ENCODE measurements at places on chromosomes 1 and 21.

DNA sequence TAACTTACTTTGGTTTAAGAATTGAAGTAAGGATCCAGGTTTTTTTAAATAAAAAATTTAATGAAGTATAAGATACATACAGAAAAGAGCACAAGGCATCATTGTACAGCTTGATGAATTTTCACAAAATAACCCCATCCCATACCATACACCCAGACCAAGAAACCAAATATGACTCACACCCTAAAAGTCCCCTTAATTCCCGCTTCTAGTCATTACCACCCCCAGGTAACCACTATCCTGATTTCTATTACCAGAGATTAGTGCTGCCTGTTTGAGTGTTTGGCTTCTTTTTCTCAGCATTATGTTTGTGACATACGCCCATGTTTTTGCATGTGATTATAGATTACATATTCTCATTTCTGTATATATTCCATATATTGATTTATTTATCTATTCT lies 98.5 kb upstream of the HIVEP3 start:
- no peak for DNase-seq

- no peak for DNase-seq
These were observed 4.1 kb downstream of the DTL start for GRCh38 chr1:212039622-212040021.

GRCh38 chr1:232792949-232793348 lies 12.3 kb upstream of the MAP10 start:
- DNase-seq: no peak

DNA sequence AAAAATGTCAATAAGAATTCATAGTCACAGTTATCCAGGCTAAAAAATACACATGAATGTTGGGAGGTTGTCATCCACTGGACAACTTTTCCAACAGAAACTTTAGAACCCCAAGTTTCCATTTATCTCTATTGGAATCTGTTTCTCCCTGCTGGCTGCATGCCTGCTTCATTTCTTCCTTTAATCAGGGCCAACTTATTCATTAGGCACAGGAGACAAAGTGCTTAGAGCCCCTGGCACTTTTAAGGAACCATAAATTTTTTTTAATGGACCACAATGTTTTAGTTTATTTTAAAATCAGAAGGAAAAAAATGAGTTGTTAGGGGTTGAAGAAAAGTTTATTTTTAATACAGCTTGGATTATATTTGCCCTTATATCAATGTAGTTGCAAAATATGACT lies 26.7 kb upstream of the C2CD2 start:
- DNase-seq: no peak

Data from HS-27A (cell line).